Fibroblast of lung (primary cell): ENCODE measurements at places on chromosomes 5 and 9.

DNA sequence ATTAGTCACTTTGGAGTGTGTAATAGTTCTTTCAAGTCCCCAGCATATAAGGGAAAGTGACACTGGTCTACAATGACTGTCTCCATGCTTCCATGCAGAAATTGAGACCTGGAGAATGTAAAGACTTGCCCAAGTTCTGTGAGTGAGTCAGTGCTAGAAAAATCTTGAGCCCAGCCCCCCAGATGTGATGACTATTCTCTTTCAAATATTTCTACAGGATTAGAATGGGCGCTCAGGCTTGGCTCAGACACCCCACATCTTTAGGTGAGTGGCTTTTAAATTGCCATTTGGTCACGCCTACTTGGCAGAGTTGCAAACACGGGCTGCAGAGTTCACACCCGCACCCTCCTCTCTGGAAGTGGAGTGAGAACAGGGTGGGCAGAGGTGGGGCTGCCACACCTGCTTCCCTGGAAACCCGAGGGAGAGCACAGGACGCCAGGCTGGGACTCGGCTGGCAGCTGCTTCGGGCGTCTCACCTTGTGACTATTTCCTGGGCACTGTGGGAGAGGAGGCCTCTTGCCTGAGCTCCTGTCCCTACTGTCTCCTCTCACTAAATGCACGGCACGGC, 37.6 kb downstream of the ROPN1L start:
- DNase-seq, result peak; percentile 88

DNA sequence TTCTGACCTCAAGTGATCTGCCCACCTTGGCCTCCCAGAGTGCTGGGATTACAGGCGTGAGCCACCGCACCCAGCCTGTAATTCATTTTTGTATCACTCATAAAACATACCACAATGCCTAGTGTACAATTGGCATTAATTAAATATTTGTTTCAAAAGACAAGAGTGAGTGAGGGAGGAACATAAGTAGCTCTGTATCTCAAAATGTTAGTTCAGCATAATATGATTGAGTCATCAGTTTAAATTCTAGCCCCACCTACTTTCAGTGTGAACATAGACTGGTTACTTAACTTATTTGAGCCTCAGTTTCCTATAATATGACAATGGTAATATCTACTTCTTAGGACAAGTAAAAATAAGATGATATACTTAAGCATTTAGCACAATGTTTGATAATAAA, 26.9 kb downstream of the INVS start:
- no peak for DNase-seq

DNA sequence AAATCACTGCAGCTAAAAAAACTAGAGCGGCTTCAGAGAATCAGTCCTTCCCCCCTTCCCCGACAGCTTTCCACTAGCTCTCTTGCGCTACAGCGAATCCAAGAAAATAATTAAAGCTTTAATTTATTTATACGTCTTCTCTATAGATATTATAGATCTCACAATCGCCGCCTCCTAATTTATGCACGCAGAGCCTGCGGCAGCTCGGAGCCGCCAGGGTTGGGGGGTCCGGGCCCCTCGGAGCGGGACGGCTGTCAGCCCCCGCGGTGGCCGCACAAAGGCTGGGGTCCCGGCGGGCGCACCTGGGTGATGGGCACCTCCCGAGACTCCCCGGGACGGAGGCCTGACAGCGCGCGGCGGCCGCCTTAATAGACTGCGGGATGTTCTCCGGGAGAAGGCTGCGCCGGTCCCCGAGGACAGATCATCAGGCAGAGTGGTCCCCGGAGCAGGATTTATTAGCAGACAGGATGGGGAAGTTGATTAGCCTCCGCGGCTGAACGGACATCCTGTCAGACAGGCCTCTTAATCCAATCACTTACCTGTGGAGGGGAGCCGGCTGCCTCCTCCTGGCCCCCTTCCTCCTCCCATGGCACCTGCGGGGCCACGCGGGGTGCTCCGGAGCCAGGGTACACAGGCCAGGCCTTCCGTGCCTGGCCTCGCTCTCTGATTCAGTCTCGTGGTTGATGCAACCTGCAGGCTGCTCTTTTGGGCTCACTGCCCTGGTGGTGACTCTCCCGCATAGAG, 166.8 kb downstream of the MELK start:
- DNase-seq, result no peak

DNA sequence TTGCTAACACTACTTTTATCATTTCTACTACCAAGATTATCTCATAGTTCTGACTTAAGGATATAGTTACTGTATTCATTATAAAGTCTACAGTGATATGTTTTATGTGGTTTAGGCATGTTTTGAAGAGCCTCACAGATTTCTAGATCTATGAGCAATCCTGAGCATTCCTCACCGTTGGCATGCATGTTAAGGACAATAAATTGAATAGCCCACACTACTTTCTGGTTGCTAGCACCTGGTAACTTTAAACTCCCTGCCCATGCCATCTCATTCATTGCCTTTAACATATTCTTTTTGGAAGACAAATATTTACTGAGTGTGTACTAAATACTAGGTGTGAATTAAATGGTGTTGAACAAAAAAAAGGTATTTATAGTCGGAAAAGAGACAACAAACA, 868.1 kb upstream of the CDH9 start:
- DNase-seq, result no peak
